Kidney glomerular epithelial cell (primary cell): ENCODE measurements at places on chromosomes 4 and X.

- no peak for DNase-seq
These were observed 167.6 kb downstream of the GC start for GRCh38 chr4:71616168-71616811.

- no peak for DNase-seq
These were observed 38.2 kb upstream of the MTNR1A start for GRCh38 chr4:186593587-186593973.

DNA sequence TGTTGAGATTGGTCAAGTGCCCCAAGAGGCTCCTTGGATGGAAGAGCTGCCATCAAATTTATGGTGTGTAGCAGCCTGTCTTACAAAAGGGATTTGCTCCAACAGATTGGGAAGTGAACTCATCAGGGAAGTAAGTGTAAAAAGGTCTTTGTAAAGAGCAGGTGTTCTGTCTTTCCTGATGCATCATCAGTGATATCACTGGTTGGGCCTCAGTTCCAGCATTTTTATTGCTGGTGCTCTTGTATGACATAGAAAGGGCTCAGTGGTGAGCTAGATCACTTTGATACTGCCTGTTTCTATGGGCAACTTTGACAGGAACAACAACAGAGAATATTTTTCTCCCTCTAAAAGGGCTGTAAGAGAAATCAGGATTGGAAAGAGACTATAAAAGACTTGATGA lies 8.7 kb upstream of the GABRE start:
- DNase-seq = no peak

GRCh38 chr4:54745031-54745770 lies 87.4 kb downstream of the KIT start:
- DNase-seq = no peak

GRCh38 chr4:162770761-162771490 lies 395.8 kb downstream of the NAF1 start:
- no peak for DNase-seq

DNA sequence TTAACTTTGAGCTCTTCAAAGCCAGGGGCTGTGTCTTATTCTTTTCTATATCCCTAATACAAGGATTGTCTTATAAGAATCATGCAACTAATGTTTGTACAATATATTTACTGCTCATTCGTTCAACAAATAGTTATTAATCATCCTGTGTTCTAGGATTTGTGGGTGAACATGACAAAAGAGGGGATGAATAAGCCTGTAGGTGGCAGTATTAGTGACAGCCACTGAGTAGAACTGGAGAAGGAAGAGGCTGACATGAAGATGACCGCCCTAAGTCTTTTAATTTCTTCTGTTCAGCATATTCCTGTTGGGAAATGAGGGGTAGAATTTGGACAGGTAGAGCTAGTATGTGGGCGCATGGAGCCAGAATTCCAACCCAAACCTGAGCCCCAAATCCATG lies 11.9 kb upstream of the LINC00632 start:
- no peak for DNase-seq

DNA sequence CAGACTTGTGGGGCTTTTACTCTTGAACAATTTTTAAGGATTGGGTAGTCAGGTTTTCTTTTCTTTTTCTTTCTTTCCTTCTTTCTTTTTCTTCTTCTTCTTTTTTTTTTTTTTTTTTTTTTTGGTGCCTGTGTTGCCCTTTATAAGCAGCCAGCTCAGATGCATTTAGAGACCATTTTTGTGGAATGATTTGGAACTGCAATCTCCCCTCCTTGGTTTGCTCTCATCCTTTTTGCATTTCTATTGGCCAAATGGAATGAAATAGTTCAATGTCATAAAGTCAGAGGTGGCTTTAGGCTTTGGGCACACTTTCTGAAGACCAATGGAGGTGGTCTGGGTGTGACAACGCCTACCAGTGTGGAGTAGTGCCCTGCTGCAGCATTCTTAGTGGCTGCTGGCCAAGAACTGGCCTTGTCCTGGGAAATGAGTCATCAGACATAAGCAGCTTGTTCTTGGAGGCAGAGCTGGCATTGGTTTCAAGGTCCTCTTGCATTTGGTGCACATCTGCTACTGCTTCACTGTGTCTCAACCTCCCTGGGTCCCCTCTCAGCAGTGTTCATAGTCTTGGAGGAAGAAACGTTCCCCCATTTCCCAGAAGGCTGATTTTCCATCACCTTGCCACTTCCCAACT lies 84.5 kb downstream of the CT47B1 start:
- DNase-seq = no peak

DNA sequence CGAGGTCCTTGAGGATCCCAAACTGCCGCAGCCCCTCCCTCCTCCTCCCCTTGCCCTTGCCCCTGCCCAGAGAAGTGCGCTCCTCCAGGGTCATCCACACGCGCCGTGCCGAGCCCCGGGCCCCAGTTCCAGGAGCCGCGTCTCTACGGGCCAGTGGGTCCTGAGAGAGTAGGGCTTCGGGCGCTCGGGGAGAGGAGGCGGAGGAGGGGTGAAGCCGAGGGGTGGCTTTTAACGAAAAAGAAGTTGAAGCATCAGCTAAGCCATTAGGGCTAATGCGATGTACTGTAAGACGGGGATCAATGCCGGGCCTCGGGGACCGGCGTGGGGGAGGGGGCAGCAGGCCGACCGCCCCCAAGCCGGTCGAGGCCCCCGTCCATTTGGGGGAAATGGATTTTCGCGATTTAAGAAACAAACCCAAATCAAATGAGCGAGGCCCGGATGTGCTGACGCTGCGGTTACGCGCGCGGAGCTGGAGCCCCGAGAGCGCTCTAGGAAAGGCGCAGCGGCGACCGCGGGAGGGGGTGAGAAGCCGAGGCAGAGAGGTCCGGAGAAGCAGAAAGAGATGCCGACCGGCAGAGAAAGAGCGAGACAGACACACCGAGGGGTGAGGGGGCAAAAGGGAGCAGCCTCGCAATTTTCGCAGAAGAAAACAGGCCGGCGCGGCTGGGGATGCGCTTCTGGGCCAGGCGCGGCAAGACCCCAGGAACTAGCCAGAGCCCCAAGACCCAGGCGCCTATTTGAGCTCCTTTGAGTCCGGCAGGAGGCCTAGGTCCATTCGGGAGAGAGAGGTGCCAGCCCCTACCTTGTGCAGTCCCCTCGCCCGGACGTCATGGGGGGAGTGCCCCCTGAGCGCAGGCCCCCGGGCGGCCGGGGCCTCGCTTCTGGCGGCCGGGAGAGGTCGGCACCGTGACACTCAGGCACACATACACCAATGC lies 13.6 kb downstream of the HMX1 start:
- DNase-seq = no peak

GRCh38 chr4:55068522-55068921 lies 56.9 kb downstream of the KDR start:
- no peak for DNase-seq

DNA sequence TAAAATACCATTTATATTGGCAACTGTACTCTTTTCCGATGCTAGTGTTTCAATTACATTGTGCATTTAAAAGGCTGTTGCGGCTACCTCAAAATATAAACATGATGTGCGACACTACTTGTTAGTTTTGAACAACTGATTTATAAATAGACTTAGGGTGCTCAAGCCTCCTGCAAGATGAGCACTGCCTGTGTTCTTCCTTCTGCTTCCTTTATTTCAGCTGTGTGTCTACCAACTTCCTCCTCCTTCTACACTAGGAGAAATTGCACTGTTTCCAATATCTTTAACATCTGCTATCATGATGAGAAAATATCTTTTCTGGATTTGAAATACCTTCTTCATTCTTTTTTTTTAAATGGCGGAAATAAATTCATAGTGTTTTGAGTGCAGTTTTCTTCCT lies 24.0 kb downstream of the TET2 start:
- no peak for DNase-seq

- DNase-seq = no peak
These were observed 66.2 kb downstream of the ZAR1 start for GRCh38 chr4:48556268-48556667.

DNA sequence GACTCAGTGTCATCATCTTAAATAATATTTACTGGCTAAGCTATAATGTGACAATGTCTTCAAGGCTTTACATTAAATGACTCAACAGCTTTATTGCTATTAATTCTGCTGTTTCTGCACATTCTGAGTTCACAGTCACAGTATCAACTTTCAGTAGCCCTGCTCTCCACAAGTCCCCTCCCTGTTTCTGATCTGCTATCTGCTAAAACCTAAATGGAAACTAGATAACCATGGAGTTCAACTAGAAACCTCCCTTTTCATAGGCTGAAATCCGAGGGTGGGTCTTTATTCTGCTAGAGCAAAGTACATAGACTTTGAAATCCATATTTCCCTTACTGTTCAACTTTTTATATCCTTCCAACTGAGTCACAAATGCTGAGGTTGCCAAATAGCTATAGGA lies 5.4 kb upstream of the ACE2 start:
- DNase-seq = no peak

GRCh38 chr4:3067473-3068001 lies 6.8 kb downstream of the HTT-AS start:
- no peak for DNase-seq

- no peak for DNase-seq
These were observed 249.5 kb downstream of the GPM6A start for GRCh38 chr4:175562542-175562941.

GRCh38 chr4:153684182-153684970 lies at the start of gene TLR2:
TLR2 (plus strand) TSS chr4:153684280; CDS start chr4:153702908, 18,628 bp downstream.
- no peak for DNase-seq
